Stimulated activated CD4-positive, alpha-beta T cell treated with anti-CD3 and anti-CD28 coated beads, Interleukin-4, amount 100 ng/mL, for 1 hour (primary cell): ENCODE measurements at places on chromosomes 5 and 9.

DNA sequence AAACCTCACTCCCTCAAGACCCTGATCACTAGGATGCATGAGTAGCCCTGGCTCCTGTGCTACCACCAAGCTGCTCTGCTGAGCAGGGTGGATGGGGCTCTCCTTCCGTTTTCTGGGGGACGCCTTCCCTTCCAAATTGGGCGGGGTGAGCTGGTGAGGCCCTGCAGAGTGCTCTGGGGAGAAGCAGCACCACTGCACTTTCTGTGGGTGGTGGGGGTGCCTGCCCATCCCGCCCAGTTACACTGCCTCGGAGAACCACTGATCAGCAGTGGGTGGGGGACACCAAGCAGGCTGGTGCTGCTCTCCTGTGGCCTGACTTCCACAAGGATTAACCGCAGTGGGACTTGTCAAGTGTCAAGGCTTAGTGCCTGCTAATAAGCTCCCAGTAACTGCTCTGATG is 19.0 kb downstream of the GFPT2 start:
- DNase-seq: no peak

- no peak for DNase-seq
Observed at GRCh38 chr5:170221327-170221741, 11.5 kb upstream of the C5orf58 start.

GRCh38 chr5:83124593-83124992 is 47.2 kb downstream of the XRCC4 start:
- no peak for DNase-seq

GRCh38 chr5:159700016-159700415 is 216.3 kb upstream of the ADRA1B start:
- no peak for DNase-seq

DNA sequence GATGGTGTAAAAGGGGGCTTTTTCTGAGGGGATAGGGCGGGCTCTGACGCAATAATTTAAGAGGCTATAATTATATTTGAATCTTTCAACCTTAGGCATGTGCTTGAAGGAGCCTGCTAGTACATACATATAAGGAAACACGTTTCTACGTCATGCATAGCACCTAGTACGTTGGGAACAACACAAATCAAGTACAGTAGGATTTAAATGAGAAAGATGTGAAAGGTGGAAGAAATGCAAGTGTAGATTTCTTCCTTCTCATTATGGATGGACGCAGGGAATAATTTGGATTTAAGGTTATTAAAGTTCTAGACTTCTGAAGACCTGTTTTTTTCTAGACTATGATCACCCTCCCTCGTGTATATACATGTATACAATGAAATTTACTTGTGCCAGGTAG is 927 bp upstream of the CDO1 start:
- DNase-seq: no peak

- no peak for DNase-seq
Observed at GRCh38 chr5:71887680-71888079, 168.6 kb downstream of the CARTPT start.

- DNase-seq: no peak
Observed at GRCh38 chr9:70479880-70480291, 65.4 kb upstream of the KLF9 start.

GRCh38 chr5:159787837-159788236 is 128.4 kb upstream of the ADRA1B start:
- no peak for DNase-seq

GRCh38 chr5:170105642-170106611 is at the start of gene FOXI1:
TSS of gene FOXI1 (plus strand) at chr5:170105897. CDS start at chr5:170105958, 61 bp downstream.
- no peak for DNase-seq
